NCI-H510A treated with DMSO at 0.1 percent for 48 hours (cell line): ENCODE measurements at places on chromosomes 1 and 21.

GRCh38 chr1:98344731-98345130 lies 316.8 kb upstream of the SNX7 start:
- DNase-seq = no peak

DNA sequence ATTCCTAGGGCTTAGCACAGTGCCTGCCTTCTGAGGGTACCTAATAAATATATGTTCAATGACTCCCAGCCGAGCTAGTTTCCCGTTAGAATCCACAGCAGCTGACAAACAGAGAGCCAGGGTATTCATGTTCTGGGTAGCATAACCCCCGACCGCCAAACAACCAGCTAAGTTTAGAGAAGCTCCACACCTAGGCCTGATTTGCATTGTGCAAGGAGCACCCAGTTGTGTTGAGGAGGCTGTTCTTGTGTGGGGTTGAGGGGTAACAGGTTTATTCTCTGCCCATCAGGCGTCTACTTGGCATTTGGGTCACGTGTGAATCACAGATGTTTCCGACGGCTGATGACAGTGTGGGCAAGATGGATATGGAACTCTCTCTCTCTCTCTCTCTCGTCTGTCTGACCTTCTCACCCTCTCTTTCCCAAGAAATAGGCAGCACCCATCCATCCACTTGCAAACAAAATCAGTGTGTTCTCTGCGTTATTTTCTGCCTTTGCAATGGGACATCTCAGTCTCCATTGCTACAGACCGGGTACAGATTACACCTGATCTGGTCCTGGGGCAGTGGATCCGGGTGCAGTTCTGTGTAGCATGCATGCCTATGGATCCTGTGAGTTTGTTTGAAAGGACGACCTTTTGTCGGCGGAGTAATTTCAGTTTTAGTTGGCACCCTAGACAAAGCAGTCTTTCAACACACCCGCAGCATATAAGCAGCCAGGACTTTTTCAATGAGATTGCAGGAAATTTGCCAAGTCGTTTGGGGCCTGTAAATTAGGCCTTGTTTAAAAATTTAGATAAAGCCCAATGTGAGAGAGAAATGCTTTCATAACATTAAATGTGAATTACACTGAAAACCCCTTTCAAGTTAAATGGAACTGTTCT lies 29.4 kb downstream of the KAZN start:
- no peak for DNase-seq

- no peak for DNase-seq
These were observed 45.7 kb downstream of the FASLG start for GRCh38 chr1:172704420-172705210.

DNA sequence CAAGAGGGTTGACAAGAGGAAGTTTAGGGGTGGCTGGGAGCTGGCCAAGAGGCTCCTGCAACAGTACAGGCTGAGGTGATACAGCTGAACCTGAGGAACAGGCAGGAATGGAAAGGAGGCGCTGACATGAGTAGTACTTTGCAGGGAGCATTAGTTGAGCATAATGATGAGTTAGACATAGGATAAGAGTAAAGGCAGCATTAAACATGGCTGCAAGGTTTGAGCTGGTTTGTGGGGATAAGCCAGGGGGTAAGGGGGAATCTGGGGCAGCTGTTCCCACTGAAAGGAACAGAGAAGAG lies 20.6 kb downstream of the SLC30A10 start:
- no peak for DNase-seq

DNA sequence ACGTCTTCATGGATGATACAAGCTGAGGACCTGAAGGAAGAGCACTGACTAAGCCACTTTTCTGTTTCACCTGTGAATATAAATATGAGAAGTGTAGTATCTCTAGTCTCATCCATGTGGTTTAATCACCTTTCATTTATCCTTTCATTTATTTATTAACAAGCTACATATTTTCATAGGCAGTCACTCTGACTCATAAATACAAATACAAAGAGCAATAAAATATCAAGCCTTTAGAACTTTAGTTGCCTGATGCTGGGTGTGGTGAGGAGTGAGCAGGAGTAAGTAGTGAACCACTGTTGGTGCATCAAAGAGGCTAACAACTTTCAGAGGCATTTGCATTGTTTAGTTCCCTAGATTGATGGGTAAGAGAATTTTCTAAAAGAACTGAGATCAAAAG lies 269.0 kb upstream of the C1orf87 start:
- DNase-seq = no peak
